ENCODE measurements at places on chromosomes 3 and 15.

DNA sequence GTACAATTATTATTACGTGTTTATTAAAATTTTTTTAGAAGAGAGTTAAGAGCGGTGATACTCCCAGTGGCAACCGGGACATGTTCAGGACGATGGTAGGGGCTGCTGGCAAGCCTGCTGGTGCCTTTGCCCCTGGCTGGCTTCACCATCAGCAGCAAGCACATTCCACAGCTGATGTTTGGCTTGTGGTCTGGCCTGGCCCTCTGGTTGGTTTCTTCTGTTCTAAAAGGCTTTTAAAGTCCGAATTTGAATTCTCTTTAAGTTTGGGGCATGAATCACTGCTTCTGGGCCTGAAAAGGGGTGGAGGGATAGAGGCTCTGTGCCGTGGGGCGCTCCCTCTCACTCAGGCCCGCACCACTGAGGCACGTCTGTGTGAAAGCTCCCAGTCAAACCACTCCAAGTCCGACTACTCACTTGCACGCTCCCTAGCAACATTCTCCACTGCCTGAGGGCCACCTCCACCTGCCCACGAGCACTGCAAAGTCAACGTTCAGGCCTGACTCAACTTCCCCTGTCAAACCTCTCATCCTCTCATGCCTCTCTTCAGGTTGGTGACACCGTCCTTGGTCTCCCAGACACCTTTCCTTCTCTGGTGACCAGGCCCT lies 10.1 kb downstream of the ITGA11 start:
- no peak for DNase-seq

- DNase-seq: no peak
These were observed 199.1 kb upstream of the ZPLD1 start for GRCh38 chr3:102235679-102236078.

DNA sequence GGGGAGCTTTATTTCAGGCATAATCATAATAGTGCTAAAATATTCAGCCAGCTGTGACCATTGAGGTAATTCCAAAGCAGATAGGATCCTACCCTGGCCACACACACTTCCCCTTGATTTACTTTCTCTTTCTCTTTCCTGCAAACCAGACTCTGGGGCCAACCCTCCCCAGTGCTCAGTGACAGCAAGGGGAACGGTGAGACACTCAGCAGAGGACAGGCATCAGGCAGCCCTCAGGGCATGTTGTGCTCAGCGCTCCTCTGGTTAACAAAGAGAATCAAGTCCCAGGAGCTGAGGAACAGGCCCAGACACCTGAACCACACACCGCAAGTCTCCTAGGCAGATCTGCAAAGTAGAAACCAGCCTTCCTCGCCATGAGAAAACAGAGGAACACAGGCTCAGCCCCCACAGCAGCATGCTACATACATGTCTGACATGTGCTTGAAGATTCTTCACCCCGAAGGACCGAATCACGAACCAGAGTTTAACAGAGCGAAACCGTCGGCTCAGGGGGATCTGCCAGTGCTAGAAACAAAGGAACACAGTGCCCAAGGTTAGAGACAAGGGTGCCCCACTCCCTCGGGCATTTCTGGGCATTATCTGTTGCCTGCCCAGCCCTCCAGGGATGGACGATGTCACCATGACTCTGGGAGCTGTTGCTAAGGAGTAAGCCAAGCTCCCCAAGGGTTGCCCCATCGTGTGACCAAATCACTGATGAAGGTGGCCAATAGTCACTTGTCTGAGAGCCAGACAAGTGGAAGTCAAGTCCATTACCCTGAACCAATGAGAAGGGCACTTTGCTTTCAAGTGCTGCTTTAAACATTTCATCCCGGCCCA lies 17.5 kb downstream of the HDC start:
- peak; percentile 73 for DNase-seq

DNA sequence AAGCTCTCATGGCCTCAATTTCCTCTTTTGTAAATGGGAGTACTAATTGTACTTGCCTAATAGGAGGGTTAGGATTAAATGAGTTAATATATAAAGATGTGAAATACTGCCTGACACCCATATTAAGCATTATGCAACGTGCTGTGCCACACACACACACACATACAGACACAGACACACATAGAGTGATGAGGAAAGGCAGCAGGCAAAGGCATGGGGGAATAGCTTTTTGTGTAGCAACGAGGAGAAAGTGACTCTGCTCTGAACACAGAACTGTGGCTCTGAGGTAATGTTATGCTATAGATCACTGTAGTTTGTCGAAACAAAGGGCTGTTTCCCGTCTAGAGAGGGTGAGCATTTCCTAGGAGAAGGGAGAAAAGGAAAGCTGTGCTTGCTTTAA lies 233.3 kb upstream of the SLCO3A1 start:
- DNase-seq: no peak

GRCh38 chr3:177354466-177354865 lies 157.2 kb upstream of the TBL1XR1 start:
- no peak for DNase-seq

- no peak for DNase-seq
These were observed 951 bp downstream of the FOXL2 start for GRCh38 chr3:138945709-138946662.

GRCh38 chr3:153626158-153626557 lies 464.1 kb downstream of the RAP2B start:
- DNase-seq: peak; percentile 22

DNA sequence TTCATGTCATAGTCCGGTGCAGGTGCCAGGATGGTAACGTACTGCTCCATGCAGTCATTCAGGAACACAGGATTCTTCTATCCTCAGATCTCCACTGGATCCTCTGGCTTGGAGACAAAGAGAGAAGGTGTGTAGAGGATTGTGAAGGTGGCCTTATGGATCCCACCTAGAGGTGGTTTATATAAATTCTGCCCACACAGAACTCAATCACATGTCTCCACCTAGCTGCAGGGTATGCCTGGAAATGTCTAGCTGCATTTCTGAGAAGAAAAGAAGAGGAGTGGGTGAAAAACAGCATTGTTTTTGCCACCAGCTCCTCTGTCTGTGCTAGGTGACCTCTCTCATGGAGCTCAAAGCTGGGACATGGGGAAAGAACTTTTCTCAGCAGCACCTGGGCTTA lies 478.7 kb downstream of the PDCD6IP start:
- DNase-seq: no peak

DNA sequence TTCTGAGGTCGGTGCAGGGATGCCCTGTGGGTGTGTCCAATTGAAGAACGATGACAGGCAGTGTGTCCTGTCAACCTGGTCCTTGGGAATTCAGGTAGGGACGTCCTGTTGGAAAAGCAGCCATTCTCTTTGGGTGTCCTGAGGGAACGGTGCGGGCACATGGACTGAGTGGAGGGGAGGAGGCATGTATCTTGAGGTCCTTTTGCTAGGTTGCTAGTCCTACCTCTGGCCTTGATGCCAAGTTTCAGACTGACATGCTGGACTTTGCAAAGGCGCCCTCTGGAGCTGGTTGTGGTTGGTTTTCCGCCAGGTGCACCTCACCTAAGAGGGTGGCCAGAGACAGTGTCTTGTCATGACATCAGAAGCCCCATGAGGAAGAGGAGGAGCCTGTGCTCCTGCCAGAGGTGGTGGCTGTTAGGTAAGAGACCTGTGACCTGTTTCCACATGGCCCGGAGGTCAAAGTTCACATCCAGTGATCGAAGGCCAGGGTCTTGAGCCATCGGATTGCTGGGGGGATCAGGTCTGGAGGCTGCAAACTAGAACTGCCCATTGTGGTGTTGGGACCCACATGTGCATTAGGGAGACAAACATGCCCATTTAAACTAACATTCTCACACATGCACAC lies 106.3 kb downstream of the SNRPN start:
- no peak for DNase-seq

GRCh38 chr3:161082063-161082462 lies 23.1 kb downstream of the B3GALNT1 start:
- DNase-seq: no peak

All from GM12865 (cell line).